NCI-H1105 (cell line): ENCODE measurements at places on chromosomes 11 and 22.

GRCh38 chr22:36873614-36874308 lies 13.0 kb downstream of the NCF4 start:
- no peak for DNase-seq

GRCh38 chr11:132347156-132348090 lies 977.0 kb downstream of the NTM start:
- DNase-seq: no peak

DNA sequence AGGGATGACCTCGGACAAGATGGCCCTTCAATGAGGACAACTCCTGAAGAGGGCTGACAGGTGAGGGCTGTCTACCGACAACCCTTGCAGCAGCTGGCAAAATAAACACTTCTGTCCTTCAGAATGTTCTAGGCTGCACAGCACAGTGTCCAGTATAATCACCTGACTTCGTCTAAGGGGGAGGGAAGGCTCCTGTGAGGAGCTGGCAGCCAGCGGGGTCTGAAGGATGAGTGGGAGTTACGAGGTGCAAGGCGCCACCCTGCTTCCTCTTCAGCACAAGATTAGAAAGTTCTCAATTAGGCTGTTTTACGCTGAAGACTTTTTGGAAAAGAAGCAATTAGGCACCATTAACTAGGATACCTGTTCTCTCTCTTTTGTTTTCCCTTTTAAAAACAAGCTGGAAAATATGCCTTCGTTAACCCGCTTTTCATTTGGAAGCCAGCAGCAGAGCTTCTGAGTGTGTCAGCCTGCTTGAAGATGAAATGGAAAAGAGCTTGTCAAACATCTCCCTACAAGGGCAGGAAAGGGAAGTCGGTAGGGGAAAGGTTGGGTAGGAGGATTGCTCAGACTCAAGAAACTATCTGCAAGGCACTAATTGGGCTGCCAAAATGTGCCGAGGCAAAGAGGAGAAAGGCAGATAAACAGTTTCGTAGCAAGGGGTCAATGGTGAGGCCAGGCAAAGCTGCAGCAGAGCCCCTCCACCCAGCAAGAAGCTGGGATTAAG lies 592.2 kb upstream of the CADM1 start:
- DNase-seq: no peak

DNA sequence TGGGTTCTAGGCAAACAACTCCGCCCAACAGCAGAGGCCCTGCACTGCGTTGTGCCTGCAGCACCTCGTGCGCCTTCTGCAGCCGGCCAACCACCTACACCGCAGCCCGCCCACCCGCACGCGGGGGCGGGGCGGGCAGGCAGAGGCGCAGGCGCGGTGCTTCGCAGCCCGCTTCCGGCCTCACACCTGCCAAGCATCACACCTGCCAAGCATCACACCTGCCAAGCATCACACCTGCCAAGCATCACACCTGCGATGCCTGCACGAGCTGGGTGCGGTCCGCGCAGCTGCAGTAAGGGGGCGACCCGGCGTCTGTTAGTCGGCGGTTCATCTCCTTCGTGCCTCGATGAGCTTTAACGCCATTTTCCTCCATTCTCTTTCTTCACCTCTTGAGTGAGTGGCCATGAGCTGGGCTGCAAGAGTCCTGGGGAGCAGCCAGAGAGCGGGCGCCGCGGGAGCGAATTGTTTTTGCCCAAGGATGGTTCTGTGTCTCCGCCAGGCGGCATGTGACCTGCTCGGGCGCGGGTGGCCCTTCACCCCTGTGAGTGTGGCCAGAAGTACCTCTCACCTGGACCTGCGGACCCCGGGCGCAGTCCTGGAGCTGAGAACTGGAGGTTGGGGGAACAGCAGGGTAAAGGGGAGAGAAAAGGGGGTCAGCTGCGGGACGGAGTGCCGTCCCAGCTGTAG lies at the start of gene LDHAL6A:
TSS of gene LDHAL6A (plus strand) at position 171 of the 687 bp plus-strand sequence. CDS start 825 bp downstream, outside the sequence.
- DNase-seq: no peak

DNA sequence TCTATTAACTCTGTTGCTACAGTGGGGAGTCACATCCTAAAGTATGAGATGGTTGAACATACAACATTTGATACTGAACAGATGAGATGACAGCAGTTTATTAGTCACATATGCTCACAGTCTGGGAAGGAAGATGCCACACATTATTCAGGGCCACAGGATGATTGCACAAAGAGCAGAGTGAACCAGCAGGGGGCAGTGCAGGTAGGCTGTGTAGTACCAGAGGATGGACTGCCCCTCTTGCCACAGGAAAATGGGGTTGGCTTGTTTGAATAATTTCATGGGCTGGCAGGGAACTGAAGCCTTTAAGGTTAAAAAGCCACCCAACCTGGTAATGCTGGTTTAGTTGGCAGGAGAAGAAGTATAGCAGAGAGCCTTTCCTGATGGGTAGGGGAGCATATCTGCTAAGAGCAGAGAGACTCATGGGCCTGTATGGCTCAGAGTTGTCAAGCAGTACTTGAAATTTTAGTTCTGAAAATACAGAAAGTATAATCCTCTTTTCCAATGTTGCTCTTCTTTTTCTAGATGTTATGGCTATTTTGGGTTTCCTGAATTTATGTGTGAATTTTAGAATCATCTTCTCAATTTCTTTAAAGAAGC lies 180.4 kb upstream of the B3GAT1 start:
- DNase-seq: peak; percentile 16

GRCh38 chr11:13111813-13112130 lies 102.7 kb downstream of the RASSF10 start:
- DNase-seq: no peak

- DNase-seq: no peak
These were observed 411.9 kb downstream of the CNTN5 start for GRCh38 chr11:99432677-99433076.

DNA sequence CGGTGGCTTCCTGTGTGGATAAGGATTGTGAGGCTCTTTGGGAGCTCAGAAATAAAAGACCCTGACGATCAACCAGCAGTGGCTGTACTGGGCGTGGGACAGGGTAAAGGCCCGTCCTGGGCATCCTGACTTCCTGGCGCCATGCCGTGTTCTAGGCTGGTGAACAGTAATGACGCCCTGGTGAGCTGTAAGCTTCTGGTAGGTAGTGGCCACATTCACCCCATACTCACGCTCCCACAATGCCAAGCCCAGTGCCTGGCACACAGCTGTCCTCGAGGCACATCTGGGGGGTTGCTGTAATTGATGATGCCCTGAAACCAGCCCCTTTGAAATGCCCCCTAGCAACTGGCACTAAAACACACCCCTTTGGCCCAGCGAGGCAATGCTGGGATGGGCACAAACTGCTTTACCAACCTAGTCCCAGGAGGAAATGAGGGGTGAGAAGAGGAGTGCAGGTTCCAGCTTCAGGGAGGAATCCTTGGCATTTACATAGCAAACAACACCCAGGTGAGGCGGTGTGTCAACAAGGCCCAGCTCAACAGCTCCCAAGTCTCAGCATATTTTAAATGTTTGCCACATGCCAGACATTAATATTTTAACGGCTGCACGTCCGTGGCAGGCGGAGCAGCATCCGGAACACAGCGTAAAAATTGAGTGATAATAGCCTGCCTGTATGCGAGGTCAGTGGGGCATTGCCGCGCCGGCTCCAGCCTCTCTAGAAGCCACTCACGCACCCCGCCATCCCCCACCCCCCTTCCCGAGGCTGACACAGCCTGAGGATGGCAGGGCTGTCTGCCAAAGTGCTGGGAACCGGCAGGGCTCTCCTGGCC lies 79.3 kb downstream of the DSCAML1 start:
- DNase-seq: peak; percentile 65

DNA sequence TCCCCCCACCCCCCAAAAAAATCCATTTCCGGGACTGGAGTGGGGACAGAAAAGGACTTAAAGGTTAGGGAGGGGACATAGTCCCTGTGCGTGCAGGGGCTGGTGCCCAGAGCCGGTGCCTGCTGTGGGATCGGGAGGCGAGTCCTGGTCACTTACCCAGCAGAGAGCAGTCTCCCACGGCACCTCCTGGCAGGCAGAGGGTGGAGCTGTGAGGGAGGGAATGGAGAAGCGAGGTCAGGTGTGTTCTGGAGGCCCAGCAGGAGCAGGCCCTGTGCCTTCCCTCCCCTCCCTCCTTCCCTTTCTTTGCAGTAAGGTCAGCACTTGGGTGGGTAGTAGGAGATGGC lies 28.4 kb downstream of the SHANK3 start:
- no peak for DNase-seq

DNA sequence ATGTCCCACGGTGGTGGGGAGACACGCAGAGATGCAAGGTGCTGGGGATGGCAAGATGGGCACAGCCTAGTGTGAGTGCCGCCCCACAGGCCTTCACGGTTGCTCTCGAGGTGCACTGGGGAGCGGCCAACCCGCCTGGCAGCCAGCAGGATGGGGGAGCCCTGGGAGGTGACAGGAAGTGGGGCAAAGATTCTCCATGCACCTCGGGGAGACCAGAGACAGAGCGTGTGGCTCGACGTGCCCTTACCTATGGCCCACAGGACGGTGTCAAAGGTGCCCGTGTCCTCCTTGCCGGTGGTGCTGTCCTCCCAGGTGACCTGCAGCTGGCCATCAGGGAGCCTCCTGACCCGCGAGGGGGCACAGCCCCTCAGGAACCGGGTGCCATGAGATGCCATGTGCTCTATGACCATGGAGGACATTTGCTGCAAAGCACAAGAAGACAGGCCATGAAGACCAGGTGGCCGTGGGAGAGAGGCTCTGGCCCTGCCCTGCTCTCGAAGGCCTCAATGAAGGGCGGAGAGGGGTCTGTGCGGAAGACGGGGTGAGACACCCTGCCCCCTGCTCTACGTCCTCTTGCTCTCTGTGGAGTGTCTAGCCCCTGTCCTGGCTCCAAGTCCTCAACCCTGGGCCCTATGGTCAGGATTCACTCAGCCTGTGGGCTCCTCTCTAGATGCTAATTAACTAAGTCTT lies 40.6 kb upstream of the GNB1L start:
- DNase-seq: no peak

- DNase-seq: no peak
These were observed 87.2 kb downstream of the PLEKHA7 start for GRCh38 chr11:16926883-16927626.

- DNase-seq: no peak
These were observed 4.2 kb downstream of the SIPA1 start for GRCh38 chr11:65642014-65642671.

DNA sequence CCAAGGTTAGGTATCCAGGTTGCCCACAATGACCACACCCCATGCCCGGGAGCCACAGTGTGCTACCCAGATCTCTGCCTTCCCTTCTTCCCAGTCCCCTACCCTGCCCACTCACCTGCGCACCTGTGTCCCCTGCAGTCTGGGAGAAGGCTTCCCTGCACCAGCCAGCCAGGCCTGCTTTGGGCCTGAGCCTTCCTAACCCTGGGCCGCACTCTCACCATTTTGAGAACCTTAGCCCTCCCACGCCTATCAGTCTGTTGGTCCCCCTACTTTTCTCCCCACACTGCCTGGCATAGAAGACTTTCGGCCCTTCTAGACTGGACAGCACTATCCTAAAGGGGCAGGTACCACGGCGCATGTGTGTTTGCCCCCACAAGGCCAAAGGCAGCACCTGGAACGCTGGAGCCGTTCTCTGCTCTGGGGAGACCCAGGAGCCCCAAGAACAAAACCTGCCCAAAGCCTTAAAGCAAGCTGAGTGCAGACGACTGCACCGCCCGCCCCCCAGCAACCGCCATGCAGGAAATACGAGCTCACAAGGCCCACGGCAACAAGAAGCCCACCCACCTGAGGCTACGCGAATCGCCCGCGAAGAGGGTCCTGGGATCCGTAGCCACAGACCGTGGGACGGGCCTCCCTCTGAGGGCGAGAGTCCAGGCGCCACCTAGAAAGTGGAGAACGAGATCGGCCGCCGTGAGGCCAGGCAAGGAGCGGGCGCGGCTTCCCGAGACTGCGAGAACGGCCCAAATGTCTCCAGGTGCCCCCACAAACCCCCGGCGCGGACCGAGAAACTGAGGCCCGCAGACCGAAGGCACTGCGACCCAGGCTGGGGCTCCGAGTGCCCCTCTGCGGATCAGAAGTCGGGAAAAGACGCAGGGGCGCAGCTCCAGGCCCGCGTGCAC lies 546 bp downstream of the GNB1L start:
- no peak for DNase-seq

GRCh38 chr11:26741036-26741435 lies 19.2 kb upstream of the SLC5A12 start:
- peak; percentile 17 for DNase-seq

DNA sequence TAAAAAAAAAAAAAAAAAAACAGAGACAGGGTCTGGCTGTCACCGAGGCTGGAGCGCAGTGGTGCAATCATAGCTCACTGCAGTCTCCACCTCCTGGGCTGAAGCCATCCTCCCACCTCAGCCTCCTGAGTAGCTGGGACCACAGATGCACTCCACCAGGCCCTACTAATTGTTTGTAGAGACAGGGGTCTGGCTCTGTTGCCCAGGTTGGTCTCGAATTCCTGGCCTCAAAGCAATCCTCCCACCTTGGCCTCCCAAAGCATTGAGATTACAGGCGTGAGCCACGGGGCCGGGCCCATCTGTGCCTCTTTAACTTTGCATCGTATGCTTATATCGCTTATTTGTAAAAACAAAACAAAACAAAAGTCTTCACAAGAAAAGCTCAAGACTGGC lies 3.1 kb downstream of the CPT1A start:
- no peak for DNase-seq
